ENCODE measurements at places on chromosomes 13 and 19.

- no peak for DNase-seq
These were observed 22.0 kb downstream of the VWA8 start for GRCh38 chr13:41938918-41939317.

GRCh38 chr13:29935309-29935981, 85.0 kb upstream of the UBL3 start:
- no peak for DNase-seq

DNA sequence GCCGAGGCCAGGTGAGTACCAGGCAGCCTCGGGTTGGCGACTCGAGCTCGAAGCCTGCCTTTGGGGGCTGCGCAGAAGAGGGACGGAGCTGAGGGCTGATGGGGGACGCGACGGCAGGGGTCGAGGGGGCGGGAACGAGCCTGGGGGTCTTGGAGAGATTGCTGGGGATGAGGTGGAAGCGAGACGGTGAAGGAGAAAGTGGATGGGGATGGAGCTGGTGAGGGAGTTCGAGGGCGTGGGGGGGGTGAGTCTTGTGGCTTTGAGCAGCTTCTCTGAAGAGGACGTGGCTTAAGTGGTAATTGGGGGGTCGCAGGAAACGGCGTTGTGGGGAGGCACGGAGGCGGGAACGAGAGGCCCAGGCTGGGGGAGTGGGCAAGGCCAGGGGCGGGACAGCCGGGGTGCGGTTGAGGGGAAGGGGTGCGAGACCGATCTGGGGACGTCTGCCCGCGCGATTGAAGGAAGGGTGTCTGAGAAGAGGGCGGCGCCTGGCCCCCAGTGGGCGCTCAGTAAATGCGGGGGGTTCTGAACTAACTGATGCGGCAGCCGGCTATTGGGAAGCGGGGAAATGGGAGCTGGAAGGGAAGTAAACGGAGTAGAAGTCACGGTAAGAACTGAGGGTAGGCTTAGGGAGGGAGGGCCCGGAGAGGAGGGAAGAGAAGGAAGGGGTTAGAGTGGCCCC, 426 bp downstream of the MYO9B start:
- peak; percentile 59 for DNase-seq

GRCh38 chr13:37392389-37392788, 206.2 kb downstream of the POSTN start:
- DNase-seq, result no peak

DNA sequence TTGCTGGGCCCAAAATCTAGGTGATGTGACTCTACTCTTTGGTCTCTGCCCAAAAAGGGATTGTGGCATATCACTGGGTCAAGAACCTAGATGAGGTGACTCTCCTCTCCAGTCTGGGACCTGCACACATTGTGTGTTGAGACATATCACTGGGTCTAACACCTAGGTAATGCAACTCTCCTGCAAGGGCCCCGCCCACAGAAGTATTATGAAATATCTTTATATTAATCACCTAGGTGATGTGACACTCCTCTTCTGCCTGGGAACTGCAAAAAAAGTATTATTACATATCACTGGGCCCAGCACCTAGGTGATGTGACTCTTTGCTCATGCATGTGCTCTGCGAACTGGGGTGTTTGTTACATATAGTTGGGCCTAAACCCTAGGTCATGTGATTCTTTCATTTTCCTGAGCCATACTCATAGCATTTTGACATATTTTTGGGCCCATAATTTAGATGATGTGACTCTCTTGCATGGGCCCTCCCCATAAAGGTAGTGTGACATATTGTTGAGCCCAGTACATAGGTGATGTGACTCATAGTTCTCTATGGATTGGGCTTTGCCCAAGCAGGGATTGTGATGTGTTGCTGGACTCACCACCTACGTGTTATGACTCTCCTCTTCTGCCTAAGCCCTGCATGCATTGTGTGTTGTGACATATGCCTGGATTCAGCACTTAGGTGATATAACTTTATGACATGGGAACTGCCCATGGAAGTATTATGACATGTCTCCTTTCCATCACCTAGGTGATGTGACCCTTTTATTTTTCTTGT, 11.2 kb upstream of the ZNF681 start:
- no peak for DNase-seq

DNA sequence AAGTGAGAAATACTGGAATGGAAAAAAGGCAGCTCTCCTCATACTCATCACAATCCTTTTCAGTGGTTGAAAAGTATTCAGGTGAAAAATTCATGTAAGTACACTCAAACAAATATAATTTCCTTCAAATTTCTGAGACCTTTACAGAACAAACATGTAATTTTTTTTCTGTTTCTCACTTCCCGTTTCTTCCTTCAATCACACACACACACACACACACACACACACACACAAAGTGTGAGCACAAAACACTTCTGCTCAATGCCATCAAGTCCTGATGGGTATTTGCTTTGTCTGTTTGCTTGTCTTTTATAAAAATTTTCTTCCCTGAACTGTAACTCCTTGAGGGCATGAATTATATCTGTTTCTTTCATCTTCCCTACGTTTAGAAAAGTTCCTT, 110.6 kb downstream of the LIG4 start:
- no peak for DNase-seq
